NCI-H526 treated with DMSO at 0.1 percent for 48 hours (cell line): ENCODE measurements at places on chromosomes 11 and 22.
A peak's percentile ranks its signal among the peaks of the same experiment; 100 is the strongest.

DNA sequence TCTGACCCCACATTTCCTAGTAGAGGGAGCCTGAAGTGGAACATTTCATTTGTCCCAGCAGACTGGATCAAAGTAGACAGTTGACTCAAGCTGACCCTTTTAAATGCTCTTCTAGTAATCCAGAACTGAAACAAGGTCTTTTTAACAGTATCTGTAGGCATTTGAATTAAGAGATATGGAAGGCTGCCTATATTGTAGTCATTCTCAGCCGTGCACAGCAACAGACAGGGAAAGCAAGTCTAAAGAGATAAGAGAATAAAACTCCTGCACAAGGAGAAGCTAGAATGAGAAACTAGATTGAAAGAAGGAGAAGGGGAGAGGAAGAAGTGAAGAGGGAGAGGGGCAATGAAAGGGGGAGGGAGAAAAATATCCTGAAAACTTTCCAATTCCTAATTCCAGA is 180.6 kb upstream of the MTMR2 start:
- no peak for DNase-seq

GRCh38 chr11:12794576-12795230 is 120.5 kb downstream of the TEAD1 start:
- no peak for DNase-seq

DNA sequence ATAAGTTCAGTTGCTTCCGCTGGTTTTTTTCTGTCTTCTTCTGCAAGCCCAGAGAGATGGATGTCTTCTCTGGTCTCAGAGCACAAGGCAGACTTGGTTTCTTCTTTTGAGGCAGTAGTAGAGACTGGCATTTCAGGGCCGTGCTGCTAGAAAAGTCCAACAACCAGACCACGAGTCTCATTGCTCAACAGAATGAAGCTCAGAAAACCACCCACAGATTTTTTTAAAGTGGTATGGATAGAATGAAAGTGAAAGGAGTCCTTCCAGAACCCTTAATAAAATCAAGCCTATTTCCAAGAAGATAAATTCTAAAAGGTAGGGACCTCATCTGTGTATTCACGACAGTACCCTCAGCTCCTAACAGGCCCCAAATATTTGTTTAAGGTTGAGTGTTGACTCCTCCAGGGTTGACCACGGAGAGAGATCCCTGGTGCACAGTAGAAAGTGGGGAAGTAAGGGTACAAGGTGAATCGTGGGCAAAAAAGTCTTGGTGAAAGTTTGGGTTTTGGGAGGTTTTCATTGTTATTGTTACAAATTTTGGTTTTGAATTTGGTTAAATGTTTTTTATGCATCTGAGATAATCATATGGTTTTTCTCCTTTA is 43.6 kb upstream of the DDX6 start:
- DNase-seq, result no peak

GRCh38 chr11:10302744-10303557 is 1.9 kb upstream of the ADM start:
- DNase-seq, result peak; percentile 63

DNA sequence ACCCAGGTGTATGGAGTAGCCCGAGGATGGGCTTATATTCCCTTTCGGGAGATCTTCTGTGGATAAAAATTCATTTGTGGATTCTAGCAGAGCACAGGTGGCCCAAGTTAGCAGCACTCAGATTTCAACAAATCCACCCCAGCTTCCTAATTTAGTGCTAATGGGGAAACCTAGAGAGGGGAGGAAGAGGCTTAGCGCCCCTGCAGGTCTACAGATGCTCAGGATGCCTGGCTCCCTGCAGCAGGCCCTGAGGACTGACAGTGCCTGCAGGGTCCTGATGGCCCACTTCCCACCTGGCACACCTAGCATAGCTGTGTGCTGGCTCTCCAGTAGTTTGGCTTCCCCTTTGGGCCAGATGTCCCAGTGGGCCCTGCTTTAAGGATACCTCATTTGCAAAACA is 6.5 kb downstream of the DGAT2 start:
- no peak for DNase-seq

DNA sequence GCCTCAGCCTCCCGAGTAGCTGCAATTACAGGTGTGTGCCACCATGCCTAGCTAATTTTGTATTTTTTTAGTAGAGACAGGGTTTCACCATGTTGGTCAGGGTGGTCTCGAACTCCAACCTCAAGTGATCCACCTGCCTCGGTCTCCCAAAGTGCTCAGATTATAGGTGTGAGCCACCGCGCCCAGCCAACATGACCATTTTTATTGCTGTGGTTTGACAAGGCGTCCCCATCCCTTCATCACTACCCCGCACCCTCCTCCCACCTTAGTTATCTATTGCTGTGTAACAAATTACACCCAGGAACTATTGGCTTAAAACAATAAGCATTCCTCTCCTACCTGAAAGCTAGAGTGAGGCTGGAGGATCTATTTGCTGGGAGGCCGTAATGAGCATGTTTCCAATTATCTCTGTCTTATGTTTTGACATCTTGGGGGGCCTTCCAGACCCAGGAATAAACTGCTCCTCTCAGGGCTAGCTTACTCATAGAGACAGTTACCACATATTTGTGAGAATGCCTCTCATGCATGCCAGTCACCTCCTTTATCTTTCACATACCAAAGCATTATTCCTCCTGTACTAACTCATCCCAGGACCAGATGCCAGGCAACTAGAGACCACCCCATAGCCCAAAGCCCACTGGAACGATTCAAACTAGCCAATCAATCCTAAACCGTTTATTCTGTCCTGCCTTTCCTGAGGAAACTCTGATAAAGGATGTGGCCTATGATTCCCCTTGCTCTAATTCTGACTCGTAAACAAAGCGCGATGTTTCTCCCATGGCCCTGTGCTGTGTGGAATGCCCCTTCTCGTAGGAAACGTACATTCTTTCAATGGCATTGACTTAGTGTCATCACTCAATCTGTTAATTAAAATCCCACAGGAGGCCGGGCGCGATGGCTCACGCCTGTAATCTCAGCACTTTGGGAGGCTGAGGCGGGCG is 19.4 kb downstream of the SNU13 start:
- no peak for DNase-seq

DNA sequence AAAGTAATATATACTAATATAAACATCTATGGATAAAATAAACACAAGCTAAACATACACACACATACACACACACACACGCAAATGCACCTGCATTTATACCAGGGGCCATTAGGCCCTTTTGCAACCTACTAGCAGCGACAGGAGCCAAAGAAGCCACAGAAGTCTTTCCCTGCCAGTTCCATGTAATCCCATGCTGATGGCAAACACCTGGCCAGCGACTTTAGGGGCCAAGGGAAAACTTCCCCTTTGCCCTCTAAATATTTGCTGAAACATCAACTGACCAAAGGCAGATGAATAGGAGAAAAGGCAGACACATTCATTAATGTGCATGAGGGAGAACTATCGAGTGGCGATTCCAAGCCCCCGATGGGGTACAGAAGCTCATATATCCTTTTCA is 14.8 kb upstream of the P2RY2 start:
- DNase-seq, result no peak

- peak; percentile 88 for DNase-seq
Observed at GRCh38 chr11:112113539-112114457, 27.1 kb downstream of the SDHD start.

GRCh38 chr22:22720201-22720723 is 75.8 kb downstream of the GGTLC2 start:
- DNase-seq, result peak; percentile 45

GRCh38 chr11:86922225-86922624 is 33.0 kb downstream of the FZD4 start:
- no peak for DNase-seq

- DNase-seq, result no peak
Observed at GRCh38 chr22:32743046-32743445, 58.5 kb upstream of the TIMP3 start.

GRCh38 chr11:64723907-64724862 is 1.2 kb upstream of the NRXN2 start:
- no peak for DNase-seq

GRCh38 chr11:96123301-96123700 is 199.4 kb upstream of the MTMR2 start:
- DNase-seq, result no peak

DNA sequence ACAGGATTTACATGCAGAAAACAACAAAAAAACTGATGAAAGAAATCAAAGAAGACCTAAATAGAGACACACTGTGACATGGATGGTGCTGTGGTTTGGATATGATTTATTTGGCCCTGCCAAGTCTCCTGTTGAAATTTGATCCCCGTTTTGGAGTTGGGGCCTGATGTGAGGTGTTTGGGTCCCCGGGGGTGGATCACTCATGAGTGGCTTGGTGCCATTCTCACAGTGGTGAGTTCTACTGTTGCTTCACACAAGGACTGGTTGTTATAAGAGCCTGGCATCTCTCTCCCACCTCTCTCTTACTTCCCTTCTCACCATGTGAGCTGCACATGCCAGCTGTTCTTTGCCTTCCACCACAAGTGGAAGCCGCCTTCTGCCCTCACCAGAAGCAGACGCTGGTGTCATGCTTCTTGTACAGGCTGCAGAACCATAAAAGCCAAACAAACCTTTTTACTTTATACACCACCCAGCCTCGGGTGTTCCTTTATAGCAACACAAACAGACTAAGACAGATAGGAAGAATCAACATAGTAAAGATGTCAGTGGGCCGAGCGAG is 7.8 kb upstream of the RTL6 start:
- DNase-seq, result no peak

DNA sequence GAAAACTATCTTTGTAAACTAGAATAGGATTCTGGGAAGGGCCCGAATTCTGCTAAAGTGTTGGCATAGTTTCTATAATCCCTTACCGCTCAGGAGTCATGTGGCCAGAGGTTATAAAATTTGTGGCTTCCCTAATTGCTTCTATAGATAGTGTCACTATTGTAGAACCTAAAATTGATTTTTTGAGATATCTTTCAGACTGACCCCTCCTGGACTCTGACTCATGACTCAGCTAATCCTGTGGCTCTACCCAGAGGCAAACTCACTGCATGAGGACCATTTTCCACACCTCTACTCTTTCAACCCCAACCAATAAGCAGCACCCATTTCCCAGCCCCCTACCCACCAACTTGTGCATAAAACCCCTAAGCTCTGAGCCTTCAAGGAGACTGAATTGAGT is 61.8 kb upstream of the PRSS23 start:
- DNase-seq, result no peak

DNA sequence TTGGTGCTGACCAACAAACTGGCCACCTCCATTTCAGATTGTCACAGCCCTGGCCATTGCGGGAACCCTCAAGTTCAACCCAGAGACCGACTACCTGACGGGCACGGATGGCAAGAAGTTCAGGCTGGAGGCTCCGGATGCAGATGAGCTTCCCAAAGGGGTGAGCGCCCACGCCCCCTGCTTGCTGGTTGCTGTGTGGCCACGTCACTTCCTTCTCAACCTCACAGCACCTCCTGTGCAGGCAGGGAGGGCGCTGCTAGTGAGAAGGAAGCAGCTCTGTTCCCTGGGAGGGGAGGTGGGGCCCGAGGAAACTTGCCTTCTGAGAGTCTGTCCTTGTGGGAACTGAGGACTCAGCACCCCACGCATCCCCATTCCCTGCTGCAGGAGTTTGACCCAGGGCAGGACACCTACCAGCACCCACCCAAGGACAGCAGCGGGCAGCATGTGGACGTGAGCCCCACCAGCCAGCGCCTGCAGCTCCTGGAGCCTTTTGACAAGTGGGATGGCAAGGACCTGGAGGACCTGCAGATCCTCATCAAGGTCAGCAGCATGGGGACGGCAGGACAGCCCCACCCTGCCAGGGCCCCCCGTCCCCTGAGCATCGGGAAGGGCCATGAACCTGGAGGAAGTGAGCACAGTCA is 19.3 kb downstream of the POLR3H start:
- DNase-seq, result no peak

GRCh38 chr11:132549561-132549960 is 982.7 kb downstream of the OPCML start:
- DNase-seq, result no peak

DNA sequence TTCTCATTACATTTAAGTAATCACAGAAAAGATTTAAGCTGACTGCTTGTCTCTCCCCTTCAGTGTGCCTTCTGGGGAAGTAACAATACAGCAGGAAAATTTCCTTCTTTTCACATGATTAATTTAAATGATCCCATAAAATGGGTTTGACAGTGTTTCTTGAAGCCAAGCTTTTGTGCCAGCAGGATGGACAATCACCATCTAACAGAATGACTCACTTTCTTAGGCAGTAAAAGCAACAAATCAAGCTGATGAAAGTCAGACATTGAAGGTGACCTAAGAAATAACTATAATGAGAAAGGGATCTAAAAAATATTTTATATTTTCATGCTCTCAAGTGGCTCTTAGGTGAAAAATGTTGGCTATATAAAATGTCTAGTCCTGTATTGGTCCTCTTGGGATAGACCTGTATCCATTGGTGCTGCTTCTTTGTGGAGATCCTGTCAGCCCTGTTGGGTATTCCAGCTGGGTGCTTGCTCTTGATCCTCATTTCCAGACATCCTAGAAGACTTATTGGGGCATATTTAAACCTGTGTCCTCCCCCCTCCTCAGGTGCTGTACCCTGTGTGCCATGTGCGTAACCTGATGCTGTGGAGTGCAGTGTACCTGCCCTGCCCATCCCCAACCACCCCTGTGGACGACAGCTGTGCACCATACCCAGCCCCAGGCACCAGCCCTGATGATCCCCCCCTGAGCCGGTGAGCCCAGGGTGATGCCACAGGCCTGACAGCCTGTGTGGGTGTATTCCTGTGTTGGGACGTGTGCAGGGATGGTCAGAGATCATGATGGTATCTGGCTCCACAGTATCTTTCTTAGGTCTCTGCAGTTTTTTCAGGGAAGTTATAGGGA is 62.7 kb upstream of the HORMAD2 start:
- no peak for DNase-seq

GRCh38 chr22:27499121-27499520 is 302.4 kb downstream of the MN1 start:
- no peak for DNase-seq

GRCh38 chr11:24900514-24900913 is 403.7 kb downstream of the LUZP2 start:
- no peak for DNase-seq

DNA sequence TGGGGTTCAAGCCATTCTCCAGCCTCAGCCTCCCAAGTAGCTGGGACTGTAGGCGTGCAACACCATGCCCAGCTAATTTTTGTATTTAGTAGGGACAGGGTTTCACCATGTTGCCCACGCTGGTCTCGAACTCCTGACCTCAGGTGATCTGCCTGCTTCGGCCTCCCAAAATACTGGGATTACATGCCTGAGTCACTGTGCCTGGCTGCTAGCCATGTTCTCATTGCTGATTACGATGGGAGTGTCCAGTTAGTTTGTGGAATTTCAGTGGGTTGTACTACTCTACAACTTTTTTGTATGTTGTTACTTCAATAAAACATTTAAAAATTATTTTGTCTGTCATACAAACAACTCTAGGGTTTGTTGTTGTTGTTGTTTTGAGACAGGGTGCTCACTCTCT is 4.8 kb upstream of the VPS11 start:
- DNase-seq, result no peak
